ENCODE measurements at places on chromosomes 1 and 21.

GRCh38 chr1:90412563-90412962 is 304.5 kb downstream of the BARHL2 start:
- no peak for DNase-seq

DNA sequence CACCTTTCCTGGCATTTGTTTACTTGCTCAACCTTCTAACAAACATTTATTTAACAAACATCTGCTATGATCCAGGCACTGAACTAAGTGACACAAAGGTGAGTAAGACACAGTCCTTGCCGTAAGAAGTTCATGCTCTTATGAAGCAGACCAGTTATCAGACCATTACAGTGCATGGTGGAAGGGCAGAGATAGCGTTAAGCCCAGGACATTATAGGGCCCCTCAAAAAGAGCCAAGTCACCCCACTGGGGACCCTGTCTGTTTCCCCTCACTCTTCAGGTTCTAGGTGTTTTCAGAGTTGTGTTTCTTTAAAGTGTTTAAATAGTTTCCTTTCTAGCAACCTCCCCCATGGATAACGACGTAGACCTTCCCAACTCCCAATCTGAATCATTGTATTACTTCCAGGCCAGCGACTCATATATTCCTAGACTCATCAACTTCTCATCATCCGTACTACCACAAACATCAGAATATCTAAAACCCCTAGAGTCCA is 39.3 kb downstream of the TCP10L start:
- no peak for DNase-seq

DNA sequence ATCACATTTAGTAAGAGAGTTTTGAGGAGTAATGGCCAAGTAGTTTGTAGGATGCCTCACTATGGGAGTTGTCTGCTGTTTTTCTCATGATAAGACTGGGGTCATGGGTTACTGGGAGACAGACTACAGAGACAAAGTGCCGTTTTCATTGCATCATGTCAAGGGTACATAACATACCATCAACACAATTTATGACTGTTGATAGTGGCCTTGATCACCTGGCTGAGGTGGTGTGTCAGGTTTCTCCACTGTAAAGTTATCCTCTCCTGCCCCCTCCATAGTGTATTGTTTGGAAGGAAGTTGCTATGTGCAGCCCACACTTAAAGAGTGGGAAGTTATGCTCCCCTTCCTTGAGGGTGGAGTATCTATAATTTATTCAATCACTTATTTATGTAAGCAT is 263.5 kb upstream of the POU3F1 start:
- no peak for DNase-seq

DNA sequence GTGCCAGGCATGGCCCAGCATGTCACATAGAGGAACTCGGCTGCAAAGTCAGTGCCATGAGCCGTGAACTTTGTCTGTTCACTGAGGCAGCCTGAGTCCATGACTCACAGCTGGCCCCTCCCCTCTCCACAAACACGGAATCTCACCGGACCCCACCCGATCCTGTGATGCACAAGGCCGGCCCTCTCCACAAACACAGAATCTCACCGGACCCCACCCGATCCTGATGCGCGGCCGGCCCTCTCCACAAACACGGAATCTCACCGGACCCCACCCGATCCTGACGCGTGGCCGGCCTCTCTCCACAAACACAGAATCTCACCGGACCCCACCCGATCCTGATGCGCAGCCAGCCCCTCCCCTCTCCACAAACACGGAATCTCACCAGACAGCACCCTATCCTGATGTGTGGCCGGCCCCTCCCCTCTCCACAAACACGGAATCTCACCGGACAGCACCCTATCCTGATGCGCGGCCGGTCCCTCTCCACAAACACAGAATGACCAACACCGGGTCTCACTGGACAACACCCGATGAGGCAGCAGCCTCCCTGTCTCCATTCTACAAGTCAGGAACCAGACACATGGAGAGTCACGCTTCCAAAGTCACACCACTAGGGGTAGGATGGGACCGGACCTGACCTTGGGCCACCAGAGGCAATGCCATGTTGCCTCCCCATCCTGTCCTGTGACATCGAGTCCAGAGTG is 39.6 kb upstream of the GPR153 start:
- DNase-seq, result no peak

DNA sequence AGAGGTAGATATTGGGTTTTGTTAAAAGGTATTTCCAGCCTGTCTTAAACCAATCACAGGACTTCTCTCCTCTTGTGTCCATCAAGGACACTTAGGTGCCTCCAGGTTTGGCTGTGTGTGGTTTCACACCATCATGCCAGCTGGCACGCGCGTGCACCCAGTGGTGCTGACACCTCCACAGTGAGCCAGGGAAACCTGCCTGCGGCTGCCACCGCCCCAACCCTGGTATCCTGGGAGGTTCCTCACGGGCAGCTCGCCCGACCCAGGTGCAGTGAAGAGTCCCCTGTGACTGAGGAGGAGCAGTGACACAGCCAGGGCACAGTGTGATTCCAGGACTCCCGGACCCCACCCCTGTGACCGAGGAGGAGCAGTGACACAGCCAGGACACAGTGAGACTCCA is 13.2 kb upstream of the COL6A2 start:
- DNase-seq, result no peak

DNA sequence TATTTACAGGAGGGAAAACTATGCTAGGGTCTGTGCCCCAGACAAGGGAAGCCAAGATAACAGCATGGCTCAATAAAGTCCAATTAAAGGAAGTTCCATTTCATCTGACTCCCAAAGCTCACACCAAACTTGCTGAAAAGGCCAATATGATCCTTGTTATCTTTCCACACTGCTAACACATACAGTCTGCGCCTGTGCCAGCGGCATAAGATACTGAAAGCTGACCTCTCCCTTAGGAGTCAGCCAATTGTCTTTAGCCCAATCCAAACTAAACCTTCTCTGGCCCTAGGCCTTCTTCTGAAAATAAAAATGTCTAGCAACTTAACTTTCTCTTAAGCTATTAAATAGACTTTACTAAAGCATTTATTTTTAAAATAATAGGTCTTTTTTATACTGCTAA is 179.0 kb upstream of the PLD5 start:
- no peak for DNase-seq
